ENCODE measurements at places on chromosomes 11 and 22. TPM values are rescaled to one million over a fixed set of nuclear protein-coding genes. Genes with fewer than 3 reads are reported as not detected.

DNA sequence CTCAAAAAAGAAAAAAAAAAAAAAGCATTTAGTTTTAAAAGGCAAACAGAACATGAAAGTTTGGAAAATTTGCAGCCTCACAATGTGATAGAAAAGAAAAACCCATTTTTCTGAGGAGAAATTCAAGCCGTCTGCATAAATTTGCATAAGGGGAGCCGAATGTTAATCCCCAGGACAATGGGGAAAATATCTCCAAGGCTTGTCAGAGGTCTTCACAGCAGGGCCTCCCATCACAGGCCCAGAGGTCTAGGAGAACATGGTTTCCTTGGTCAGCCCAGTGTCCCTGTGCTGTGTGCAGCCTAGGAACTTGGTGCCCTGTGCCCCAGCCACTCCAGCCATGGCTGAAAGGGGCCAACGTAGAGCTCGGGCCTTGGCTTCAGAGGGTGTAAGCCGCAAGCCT lies 109.1 kb downstream of the TRIM44 start:
- no peak for DNase-seq

GRCh38 chr11:87331273-87331672 lies 293.5 kb downstream of the TMEM135 start:
- no peak for DNase-seq

DNA sequence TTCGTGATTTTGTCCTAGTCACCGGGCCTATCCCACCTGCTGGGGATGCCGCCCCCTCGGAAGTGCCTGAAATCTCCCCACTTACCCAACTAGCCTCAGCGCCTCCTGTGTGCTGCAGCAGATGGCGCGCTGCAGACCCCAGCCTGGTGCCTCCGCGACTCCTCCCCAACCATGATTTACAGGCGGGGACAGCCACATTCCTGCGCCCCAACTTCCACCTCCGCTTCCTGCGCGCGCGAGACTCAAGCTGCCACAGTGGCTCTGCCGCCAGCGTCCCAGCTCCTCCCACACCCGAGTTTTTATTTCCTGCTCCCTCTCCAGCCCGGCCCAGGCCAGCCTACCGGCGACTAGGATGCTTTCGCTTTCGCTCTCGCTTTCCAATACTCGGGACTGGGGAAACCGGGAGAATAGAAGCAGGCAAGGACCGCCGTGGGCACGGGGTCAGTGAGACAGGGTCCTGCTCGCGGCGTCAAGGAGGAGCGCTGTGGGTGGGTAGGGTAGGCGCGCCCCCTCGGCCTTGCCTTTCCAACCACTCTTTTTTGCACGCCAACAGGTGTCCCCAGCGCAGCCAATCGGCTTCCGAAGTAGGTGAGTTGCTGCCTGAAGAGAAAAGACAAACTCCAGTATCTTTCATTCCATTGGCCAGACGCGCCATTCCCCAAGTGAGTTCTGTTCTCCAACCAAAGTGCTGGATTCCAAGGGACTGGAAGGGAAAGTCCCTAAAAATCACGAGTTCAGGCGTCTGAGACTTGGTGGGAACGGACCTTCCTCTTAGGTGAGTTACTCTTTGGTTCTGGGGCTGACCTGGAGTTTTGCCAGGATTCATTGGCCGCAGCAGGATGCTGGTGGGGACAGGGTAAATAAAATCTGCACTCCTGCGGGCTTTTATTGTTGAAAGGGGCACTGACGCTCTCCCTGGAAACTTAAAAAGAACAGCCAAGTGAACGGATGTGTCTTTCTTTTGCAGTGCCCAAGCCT lies at the start of gene FAM111A:
Gene FAM111A, plus strand, starts transcription at position 327 of the 978 bp plus-strand sequence. CDS start 6,017 bp downstream, outside the sequence.
- DNase-seq, result peak; percentile 52

DNA sequence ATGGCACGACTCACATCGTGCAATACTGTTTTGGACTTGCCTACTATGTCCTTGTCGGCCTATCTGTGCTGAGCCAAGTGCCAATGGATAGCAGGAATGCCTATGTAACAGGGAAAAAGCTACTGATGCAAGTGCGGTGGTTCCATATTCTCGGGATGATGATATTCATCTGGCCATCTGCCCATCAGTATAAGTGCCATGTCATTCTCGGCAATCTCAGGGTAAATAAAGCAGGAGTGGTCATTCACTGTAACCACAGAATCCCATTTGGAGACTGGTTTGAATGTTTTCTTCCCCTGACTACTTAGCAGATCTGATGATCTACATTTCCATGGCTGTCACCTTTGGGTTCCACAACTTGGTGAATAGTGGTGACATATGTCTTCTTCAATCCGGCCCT lies 20.1 kb downstream of the OOSP3 start:
- DNase-seq, result no peak

- no peak for DNase-seq
Measured at GRCh38 chr11:126624506-126624905, 269.0 kb downstream of the ST3GAL4 start.

IFT27 gene
- total RNA-seq, result 23.2 TPM

MFNG gene
- total RNA-seq, result 5.4 TPM

- DNase-seq, result no peak
Measured at GRCh38 chr11:21113876-21114275, 444.5 kb downstream of the NELL1 start.

GRCh38 chr11:82732734-82733443 lies 775 bp downstream of the FAM181B start:
- DNase-seq, result no peak

DNA sequence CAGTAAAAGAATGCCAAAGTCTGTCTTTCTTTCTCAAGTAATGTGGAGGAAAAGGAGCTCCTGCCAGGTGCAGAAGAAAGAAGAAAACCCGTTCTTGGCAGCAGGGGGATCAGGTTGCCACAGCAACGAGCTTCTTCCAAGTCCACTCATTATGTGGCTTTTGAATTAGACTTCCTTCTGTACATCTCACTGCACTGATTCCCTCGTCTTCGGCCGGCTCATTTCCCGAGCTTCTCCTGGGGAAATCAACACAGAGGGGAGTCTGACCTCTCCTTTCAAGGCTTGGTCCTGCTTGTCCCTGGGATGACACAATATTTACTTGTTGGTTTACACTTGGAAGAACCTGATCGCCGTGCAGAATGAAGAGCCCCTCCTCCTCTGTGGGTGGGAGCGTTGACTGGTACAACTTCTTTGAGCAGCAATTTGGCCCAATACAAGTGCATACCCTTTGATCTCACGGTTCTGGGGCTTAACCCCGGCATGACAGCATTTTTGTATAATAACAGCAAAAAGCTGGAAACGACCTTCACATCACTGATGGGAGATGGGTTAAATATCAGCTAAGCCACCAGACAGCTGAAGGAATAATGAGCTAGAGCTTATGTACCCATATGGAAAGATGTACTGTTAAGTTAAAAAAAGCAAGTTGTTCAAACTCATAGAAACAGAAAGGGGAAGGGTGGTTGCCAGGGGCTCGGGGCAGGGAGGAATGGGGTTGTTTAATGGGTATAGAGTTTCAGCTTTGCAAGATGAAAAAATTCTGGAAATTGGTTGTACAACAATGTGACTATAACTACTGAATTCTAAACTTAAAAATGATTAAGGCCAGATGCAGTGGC lies 35.4 kb downstream of the MCHR1 start:
- no peak for DNase-seq

DNA sequence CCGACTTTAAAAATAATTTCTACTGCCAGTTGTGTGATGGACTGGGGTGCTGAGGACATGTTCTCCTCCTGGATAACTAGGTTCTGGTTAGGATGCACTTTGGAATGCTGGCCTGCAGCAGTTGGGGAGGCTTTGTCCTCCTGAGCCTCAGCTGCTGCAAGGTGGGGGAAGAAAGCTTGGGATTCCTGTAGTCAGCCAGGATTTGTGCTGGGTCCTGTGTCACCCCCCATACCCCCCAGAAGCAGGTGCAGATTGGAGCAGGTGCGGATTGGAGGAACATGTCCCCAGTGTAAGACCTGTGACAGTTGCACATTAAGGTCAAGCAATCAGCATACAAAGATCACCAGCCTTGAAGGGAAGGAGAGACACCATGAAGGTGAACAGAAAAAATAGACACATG lies 51.1 kb downstream of the MED15 start:
- DNase-seq, result no peak

VSIG2 gene
- 0.27 TPM for total RNA-seq

GRCh38 chr22:42944409-42944808 lies 70.5 kb downstream of the PACSIN2 start:
- no peak for DNase-seq

BARX2 gene
- not detected for total RNA-seq

KLHL35 gene
- total RNA-seq, result 17.0 TPM

- no peak for DNase-seq
Measured at GRCh38 chr22:46192210-46192993, 42.1 kb downstream of the PPARA start.

GRCh38 chr11:73198677-73199076 lies 19.4 kb upstream of the P2RY2 start:
- DNase-seq, result no peak

GRCh38 chr11:88544656-88545280 lies 207.2 kb upstream of the CTSC start:
- DNase-seq, result no peak

MPEG1 gene
- total RNA-seq, result 2.3 TPM

- no peak for DNase-seq
Measured at GRCh38 chr11:19946681-19947080, 213.6 kb downstream of the DBX1 start.

DNA sequence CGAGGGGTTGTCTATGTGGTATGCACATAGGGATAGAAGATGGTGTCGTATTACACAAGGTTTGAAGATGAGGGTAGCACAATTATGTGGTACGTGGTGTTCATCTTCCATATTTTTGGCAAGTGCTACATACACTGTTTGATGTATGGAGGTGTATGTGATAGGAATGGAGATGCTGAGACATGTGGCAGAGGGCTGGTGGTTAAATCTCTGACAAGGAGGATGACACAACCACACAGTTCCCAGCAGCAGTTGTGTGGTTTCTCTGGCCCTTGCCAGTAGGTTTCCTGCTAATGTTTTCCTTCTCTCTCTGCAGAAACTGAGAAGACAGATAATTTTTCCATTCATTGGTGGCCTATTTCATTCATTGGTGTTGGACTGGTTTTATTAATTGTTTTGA lies 17.0 kb downstream of the NCR3LG1 start:
- no peak for DNase-seq

DNA sequence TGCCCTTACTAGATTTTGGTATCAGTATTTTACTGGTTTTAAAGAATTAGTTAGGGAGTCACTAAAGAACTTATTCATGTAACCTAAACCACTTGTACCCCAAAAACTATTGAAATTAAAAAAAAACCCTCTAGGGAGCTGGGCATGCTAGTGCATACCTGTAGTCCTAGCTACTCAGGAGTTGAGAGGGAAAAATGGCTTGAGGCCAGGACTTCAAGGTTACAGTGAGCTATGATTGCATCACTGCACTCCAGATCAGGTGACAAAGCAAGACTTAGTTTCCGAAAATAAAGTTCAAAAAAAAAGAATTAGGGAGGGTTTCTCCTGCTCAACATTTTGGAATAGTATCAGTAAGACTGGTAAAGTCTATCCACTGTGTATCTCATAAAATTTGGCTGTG lies 364.4 kb upstream of the LUZP2 start:
- no peak for DNase-seq

- DNase-seq, result no peak
Measured at GRCh38 chr22:35212009-35212408, 45.3 kb upstream of the HMGXB4 start.

GRCh38 chr22:35882211-35883030 lies 146.2 kb downstream of the RBFOX2 start:
- DNase-seq, result no peak

CRELD2 gene
- total RNA-seq, result 13.8 TPM

GRCh38 chr11:116731097-116731761 lies 41.6 kb downstream of the BUD13 start:
- peak; percentile 84 for DNase-seq

MRGPRF gene
- 2.0 TPM for total RNA-seq

- no peak for DNase-seq
Measured at GRCh38 chr11:70071996-70072395, 6.1 kb upstream of the ANO1 start.

DNA sequence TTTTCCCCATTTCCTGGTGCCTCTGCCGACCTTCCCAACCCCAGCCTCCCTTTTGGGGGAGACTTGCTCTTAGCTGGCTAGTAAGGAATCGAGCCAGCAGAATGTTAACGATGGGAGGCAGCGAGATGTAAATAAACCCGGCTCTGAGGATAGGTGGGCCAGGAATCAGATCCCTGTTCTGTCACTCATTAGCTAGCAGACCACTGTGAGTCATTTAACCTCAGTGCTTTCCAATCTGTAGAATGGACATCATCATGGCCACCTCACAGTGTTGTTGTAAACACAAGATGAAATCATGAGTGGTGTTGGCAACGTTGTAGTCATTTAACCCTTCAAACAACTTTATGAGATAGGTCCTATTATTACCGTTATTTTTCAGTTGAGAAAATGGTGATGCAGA lies 208.6 kb downstream of the KIRREL3 start:
- no peak for DNase-seq

PCNX3 gene
- 13.8 TPM for total RNA-seq

CDON gene
- total RNA-seq, result 35.1 TPM

MAML2 gene
- total RNA-seq, result 17.3 TPM

DNA sequence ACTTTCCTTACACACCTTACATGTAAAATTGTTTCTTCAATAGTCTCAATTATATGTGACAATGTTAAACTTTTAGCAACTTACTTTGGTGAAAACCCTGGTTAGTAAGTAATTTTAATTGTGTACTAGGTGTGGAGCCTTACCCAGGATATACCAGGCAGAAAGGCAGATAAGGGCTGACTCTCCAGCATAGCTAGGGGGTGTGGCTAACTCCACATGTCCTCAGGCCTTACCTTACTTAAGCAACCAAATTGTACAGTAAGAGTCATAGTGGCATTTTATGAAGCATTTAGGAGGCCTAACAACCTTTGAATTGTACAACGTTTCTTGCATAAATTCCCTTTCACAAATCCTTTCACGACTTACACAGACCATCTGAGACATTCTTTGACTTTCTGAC lies 118.2 kb upstream of the OR9Q1 start:
- DNase-seq, result no peak

DNA sequence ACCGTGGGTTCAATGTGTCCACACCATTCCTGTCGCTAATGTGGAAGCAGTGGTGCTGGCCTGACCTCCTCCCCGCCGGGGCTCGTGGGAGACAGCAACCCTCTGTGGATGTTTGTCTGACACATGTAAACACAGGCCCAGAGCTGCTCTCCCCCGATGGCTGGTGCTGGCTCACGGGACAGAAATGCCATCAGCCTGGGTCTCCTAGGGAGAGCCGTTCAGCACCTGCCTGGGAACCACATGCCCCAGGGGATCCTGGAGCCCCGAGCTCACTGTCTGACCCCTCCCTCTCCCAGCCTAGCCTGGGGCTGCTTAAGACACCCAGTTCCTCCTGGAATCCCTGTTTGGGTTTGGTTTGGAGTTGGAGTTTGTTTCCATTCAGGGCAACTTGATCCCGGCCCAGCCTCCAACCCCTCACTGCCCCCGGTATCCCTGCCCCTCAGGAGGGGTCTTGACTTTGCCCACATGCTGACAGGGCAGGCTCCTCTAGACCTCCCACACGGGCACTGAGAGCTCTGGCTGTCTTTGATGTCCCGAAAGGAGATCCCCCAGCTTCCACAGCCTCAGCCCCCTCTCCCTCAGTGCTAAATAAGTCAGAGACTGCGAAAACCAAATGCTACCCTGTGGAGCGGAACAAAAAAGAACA lies 50.9 kb upstream of the WNT11 start:
- DNase-seq, result no peak

WBP2NL gene
- total RNA-seq, result 8.3 TPM

Measured in cerebellum (tissue), 4 donors.